ENCODE measurements at places on chromosomes 3 and 15. TPM values are rescaled to one million over a fixed set of nuclear protein-coding genes. Genes with fewer than 3 reads are reported as not detected.

Gene TMEM212
- not detected for total RNA-seq

Gene SH2D7
- total RNA-seq = not detected

Gene C3orf80
- total RNA-seq = 0.63 TPM

Gene TRPC1
- 13.2 TPM for total RNA-seq

Data from kidney (tissue), 22 donors.